DND-41 (cell line): ENCODE measurements at places on chromosomes 5 and 9.

DNA sequence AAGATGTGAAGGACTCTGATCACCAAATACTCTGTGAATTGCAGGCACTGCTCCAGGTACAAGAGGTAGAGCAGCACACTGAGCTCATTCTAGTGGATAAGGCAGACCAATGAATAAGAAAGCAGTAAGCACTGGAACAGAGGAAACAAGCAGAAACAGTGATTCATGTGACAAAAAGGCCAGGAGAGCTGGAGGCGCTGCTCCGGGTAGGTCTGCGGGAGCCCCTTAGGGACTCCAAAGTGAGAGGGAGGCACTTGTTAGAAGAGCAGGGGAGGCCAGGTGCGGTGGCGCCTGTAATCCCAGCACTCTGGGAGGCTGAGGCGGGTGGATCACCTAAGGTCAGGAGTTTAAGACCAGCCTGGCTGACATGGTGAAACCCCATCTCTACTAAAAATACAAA lies 231.6 kb upstream of the NFIL3 start:
- no peak for DNase-seq
- H3K36me3 ChIP-seq: no peaks in the 10 kb centered on the region
- peaks cover 3% of the 10 kb centered on the region for H3K27me3 ChIP-seq

DNA sequence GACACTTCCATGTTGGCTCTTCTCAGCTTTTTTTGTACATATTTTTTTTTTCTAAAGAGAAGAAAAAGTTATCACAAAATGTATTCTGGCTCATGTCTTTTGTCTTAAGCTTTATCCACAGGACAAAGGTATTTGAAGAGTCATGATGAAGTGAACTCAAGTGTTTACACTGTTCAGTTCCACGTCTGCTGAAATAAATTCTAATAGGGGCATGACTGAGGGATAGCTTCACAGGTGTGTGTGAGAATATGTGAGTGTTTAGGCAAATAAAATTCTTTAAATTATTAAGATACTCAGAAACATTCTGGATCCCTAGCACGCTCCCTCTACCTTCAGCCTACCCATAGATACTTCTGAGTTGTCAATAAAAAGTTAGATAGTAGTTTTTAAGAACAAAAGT lies 59.8 kb downstream of the BAAT start:
- H3K36me3 ChIP-seq: no peaks in the 10 kb centered on the region
- no peak overlapping the region for H3K4me3 ChIP-seq
- H3K4me1 ChIP-seq: no peaks in the 10 kb centered on the region
- no peak overlapping the region for H3K27ac ChIP-seq
- no peaks in the 10 kb centered on the region for H3K27me3 ChIP-seq

GRCh38 chr5:137340881-137341280 lies 158.2 kb downstream of the SPOCK1 start:
- no peak overlapping the region for H3K27ac ChIP-seq
- no peaks in the 10 kb centered on the region for H3K4me1 ChIP-seq
- H3K4me3 ChIP-seq: no peak overlapping the region
- DNase-seq: no peak

- no peaks in the 10 kb centered on the region for H3K4me1 ChIP-seq
- H3K36me3 ChIP-seq: no peaks in the 10 kb centered on the region
- H3K27me3 ChIP-seq: no peaks in the 10 kb centered on the region
- no peak overlapping the region for H3K4me3 ChIP-seq
These were observed 9.3 kb downstream of the NXNL2 start for GRCh38 chr9:88544245-88544644.

GRCh38 chr5:33531824-33532223 lies 91.1 kb downstream of the TARS1 start:
- no peaks in the 10 kb centered on the region for H3K4me1 ChIP-seq
- no peak overlapping the region for H3K27ac ChIP-seq
- H3K4me3 ChIP-seq: no peak overlapping the region
- no peaks in the 10 kb centered on the region for H3K36me3 ChIP-seq

- no peak for DNase-seq
- no peak overlapping the region for H3K27ac ChIP-seq
- no peaks in the 10 kb centered on the region for H3K4me1 ChIP-seq
- no peaks in the 10 kb centered on the region for H3K27me3 ChIP-seq
- H3K4me3 ChIP-seq: no peak overlapping the region
These were observed 174.5 kb upstream of the MAP3K1 start for GRCh38 chr5:56640763-56641406.
